ENCODE measurements at places on chromosomes 2 and 18. TPM values are rescaled to one million over a fixed set of nuclear protein-coding genes. Genes with fewer than 3 reads are reported as not detected.

Gene LIMS3
- total RNA-seq = 7.0 TPM

Gene GCKR
- total RNA-seq = not detected

Gene CHST9
- total RNA-seq = 2.4 TPM

Gene CD28
- under 0.01 TPM for total RNA-seq

Gene TUBA4B
- total RNA-seq = not detected

- DNase-seq = no peak
Measured at GRCh38 chr2:69835666-69836065, 6.2 kb downstream of the GMCL1 start.

- DNase-seq = no peak
Measured at GRCh38 chr2:1713142-1713838, 31.0 kb downstream of the PXDN start.

- no peak for DNase-seq
Measured at GRCh38 chr2:74107071-74107470, 40.6 kb downstream of the BOLA3 start.

- no peak for DNase-seq
Measured at GRCh38 chr18:43514747-43515146, 237.5 kb upstream of the SYT4 start.

GRCh38 chr2:209121691-209122090 lies 302.2 kb upstream of the MAP2 start:
- DNase-seq = no peak

GRCh38 chr2:34332813-34333212 lies 733.7 kb upstream of the FAM98A start:
- DNase-seq = no peak

DNA sequence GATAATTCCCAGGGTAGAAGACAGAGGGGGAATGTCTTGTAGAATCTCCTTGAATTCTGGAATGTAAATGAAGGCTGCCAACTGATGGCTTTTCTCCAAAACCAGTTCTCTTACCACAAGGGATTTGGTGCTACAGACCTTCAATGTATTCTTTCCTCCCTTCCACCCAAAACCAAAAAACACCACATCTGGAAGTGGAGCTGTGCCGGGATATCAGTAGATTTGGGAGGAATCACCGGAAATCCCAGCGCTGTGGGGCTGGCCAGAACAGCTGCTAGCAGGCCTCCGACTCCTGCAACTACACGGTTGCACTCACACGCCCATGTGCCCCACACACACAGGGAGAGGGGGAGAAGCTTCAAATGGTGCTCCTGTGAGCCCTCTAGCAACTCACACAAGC lies 45.7 kb downstream of the RPL31 start:
- no peak for DNase-seq

DNA sequence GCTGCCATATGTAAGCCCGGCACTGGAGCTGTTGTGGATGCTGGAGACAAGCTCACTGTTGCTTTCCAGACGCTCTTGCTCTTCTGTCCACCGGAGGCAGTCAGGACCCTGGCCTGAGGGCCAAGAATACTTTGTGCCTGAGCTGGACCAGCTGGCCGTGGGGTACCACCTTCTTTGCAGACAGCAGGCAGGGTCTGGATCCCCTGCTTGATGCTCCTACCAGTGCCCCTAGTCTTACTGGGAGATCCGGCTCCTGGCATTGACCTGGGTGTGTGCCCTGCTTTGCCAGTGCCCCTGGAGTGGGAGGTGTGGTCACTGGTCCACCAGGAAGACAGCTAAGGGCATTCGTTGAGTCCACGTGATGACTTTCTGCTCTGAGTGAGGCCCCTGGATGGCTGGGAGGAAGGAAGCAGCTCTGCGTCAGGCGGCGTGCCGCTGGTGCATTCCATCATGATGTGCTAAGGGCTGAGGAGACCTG lies 59.3 kb downstream of the LRRFIP1 start:
- DNase-seq = no peak

DNA sequence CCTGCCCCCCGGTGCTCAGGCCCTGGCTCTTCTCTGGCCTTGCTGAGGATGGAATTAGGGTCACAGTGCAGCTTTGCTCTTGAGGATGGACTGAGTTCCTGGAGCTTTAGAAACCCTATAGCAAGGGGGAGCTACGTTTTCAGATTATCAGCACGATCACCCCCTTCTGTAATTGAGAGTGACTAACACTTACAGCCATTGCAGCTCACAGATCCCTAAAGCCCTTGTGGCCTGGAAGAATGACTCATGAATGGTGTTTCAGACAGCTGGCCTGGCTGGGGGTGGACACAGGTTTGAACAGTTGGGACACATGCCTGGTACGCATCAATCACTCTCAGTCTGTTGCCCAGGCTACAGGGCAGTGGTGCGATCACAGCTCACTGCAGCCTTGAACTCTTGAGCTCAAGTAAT lies 79.7 kb upstream of the IGFBP5 start:
- no peak for DNase-seq
